Caki2 (cell line): ENCODE measurements at places on chromosomes 2 and 18. TPM values are rescaled to one million over a fixed set of nuclear protein-coding genes. Genes with fewer than 3 reads are reported as not detected.
A peak's percentile ranks its signal among the peaks of the same experiment; 100 is the strongest.

- no peak for DNase-seq
Observed at GRCh38 chr2:221675201-221675908, 103.3 kb upstream of the EPHA4 start.

The TFCP2L1 gene
- 0.03 TPM in 1 of 2 replicates, not detected in the other for total RNA-seq

DNA sequence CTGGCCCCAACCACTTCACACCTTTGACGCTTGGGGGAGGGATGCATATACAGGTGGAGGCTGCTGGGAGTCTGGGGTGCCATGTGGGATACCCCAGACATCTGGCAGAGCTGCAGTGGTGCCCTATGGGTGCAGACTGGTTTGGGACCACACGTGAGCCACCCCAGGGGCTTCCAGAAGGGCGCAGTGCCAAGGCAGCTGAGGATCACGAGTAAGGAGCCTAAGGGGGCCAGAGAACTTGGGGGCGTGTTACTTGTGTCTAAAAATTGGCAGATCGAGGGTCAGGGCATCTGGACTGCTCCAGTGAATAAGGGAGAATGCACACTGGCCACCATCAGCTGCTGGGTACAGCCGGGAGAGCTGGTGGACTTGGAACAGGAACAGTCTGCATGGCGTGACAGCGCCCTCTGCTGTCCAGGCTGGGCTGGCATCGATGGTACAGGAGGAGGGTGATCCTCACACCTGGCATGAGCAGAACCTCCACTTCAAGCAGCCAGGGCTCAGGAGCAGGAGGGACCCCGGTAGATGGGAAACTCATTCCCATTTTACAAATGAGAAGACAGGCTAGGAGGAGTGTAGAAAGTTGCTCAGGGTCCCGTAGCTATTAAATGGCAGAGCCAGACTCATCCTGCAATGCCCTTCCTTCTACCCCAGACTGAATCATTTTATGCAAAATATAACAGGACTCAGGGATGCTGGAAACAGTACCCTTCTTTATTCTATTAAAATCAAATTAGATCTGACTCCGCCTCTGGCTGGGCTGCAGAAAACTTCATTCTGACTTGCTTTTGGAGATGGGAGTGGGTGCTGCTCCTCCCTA lies 60.4 kb downstream of the ATOH8 start:
- DNase-seq: peak; percentile 75

The TEX44 gene
- total RNA-seq: not detected in 2 replicates

DNA sequence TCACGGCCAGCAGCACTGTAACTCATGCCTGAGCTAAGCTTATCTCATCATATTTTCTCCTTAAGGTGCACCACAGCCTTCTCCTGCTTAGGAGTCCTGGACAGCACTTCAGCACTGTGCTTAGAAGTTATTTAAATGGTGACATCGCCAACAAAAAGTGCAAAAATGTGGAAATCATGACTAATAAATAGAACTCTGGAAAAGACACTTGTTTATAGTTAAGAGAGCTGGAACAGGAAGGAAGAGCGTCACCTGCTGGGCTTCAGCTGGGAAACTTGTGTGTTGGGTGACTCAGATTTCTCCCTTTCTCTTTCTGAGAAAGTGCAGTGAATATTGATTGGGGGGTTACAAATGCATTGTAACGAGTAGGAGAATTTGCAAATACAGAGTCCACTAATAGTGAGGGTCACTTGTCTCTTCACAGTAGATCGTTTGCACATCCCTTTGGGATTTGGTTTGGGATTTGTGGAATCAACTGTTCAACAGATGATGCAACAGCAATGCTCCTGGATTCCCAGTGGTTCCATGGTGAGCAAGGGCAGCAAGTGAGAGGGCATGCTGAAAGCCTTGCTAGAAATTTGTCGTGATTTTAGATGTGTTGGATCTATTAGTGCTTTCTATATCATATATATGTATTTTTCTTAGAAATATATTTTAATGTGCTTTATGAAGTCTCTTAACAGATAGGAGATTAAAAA lies 84.2 kb downstream of the DOK6 start:
- no peak for DNase-seq

DNA sequence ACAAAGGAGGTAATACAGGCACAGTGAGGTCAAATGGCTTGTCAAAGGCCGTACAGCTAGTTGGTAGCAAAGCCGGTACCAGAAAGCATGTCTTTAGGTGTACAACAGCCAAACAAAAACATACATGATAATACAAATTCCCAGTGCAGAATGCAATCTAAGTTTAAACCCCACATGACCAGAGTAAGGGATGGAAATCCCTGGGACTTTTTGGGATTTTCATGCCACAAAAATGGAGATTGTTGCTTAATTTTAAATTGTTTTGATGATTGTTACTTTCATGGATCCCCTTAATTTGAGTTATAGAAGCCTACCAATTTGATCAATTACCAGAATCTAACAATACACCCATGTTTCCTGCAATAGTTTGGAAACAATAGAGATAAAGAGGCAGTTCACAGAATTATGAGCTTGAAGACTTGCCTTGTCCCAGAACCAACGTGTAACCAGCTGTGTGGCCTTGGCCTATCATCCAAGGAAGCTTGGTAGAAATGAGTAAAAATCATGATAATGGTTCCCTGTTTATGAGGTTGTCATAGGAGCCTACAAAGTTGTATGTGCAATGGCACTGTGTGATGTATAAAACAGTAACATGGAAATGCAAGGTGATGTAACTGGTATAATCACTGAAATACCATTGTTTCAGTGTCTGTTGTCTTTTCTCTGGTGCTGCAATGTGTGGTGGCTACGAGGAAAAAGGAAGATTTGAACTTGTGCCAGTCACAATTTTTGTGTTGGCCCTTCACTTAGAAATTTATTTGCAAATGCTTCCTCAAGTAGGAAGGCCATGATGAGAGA lies 85.3 kb downstream of the ZEB2 start:
- DNase-seq: no peak

The MERTK gene
- total RNA-seq: 1.4 and 9.3 TPM in 2 replicates

The CXCR1 gene
- not detected in 2 replicates for total RNA-seq

DNA sequence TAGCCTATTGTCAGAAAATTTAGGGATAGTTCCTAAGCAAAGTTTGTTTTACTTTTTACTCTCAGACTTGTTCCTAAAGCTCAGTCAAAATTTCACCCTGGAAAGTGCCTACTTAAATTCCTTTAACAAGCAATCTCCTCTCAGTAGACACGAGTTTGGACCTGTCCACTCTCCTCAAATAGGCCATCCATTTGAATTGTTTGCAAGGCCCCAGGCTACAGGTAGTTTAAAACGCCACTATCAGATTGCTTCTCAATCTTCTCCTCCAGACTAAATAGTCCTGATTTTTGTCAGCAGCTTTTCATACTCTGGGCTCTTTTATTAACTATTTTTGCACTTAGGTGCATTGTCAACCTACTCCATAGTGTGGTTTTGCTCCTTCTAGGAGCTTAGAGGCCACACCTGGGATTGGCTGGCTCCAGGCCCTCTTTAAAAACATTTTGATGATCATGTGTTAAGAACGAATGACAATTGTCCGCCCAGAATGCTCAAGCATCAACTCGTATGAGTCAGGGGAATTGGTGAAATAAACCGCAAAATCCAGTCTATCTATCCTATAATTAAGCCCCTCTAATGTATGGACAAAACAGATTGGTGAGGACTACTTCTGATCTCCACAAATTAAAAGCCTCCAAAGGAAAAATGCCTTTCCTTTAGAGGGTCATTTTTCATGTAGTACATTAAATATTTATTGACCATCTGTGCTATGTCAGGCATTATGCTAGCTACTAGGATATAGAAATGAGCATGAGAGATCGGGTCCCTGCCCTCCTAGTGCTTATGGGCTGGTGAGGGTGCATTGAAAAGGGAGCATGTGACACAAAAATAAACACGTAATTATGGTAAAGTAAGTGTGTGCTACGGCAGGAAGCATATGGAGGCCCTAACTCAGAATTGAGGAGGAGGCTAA lies 333.8 kb upstream of the TNP1 start:
- no peak for DNase-seq
